ENCODE measurements at places on chromosomes 13 and 19.

DNA sequence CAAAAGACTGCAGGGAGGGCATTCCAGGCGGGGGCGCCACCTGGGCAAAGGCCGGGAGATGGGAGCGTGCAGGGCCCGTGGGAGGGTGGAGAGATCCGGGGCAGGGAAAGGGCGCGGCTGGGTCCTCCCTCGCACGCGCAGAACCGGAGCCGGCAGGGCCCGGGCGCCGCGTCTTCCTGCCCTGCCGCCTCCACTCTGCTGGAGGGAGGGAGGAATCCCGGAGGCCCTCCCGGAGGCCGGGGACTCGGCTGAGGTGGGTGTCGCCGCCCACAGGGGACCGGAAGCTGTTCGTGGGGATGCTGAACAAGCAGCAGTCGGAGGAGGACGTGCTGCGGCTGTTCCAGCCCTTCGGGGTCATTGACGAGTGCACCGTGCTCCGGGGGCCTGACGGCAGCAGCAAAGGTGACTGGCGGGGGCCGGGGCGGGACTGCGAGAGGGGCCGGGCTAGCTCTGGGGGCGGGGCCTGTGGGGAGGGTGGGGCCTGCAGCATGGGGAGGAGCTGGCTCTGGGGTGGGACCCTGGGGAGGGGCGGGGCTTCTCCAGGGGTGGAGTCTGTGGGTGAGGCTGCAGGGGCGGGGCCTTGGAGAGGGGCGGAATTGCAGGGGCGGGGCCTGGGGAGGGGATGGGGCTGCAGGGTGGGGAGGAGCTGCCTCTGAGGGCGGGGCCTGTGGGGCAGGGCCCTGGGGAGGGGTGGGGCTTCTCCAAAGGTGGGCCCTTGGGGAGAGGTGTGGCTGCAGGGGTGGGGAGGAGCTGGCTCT lies 51.3 kb downstream of the CELF5 start:
- peak; percentile 66 for DNase-seq

DNA sequence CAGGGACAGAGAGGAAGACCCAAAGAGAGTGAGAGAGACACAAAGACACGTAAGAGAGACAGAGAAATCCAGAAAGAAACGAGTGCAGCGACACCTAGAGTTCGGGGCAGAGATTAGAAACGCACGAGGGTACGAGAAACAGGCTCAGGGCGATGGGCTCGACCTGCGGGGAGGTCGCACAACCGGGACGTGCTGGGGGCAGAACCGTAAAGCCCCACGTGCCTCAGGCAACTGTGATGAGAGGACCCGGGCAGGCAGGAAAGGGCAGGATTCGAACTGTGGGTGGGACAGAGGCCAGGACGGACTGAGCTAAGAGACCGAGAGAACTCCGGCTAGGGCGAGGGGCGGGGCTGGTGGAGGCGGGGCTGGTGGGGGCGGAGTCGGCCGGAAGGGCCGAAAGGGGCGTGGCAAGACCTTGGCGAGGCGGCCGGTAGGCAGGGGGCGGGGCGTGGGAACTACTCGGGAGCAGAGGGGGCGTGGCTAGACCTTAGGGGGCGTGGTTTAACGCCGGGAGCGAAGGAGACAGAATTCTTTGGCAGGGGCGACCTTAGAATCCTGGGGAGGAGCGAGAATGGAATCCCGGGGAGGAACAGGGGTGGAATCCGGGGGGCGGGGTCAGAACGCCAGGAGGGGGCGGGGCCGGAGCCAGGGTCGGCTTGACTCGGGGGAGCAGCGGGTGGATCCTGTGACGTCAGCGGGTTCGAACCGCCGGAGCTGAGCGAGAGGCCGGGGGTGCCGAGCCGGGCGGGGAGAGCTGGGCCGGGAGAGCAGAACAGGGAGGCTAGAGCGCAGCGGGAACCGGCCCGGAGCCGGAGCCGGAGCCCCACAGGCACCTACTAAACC lies at the start of gene NECTIN2:
Gene NECTIN2, plus strand, starts transcription at position 686 of the 843 bp plus-strand sequence. CDS start 229 bp downstream, outside the sequence.
- DNase-seq: peak; percentile 97

- DNase-seq: no peak
Measured at GRCh38 chr13:107138486-107138885, 570.5 kb upstream of the ARGLU1 start.

GRCh38 chr13:50873467-50873866 lies 30.0 kb upstream of the DLEU7 start:
- DNase-seq: no peak

DNA sequence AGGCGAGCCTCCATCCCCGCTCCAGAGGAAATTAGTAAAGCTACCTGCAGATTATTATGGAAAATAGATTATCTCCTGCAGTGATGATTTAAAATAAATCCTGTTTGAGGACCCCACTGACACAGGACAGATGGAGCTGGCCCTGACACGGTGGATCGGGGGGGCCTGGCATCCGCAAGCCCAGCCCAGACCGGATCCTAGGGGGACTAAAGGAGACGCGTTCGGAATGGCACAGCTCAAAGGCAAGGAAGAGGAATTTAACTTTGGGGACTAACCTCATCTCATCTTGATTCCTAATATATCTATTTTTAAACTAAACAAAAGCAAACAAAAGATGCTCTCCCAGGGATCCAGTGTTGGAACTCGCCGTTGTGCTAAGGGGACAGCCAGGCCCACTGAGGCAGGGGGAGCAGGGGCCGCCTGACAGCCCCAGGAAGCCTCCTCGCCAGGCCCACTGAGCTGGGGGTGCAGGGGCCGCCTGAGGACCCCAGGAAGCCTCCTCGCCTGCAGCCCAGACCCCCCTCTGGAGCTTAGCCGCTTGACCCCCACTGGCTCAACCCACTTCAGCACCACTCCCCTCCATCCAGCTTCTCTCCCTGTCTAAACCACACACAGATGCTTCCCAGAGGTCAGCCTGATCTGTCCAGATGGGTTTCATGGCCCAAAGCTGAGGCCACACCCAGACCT lies 78.6 kb downstream of the SPACA7 start:
- DNase-seq: no peak

DNA sequence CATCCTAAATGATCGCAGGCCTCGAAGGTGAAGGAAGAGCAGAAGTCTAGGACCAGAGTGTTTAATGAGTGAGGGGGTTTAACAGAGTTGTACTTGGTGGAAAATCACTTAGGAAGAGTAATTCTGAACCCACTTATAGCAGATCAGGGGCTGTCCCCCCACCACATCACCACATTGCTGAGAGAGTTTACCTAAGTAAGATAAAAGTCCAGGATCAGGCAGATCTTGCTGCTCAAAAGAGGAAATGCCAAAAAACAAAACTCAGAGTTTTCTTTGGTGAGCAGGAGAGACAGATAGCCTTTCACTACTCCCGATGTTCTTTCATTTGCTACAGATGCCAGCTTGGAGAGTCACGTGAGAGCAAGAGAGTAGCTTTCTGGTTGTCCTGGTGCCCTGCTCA lies 15.4 kb downstream of the ZNF317 start:
- DNase-seq: no peak

GRCh38 chr19:5261156-5261890 lies 79.3 kb downstream of the PTPRS start:
- no peak for DNase-seq

- no peak for DNase-seq
Measured at GRCh38 chr19:3599776-3600187, 6.9 kb downstream of the TBXA2R start.

GRCh38 chr13:99220199-99220935 lies 19.7 kb downstream of the UBAC2 start:
- DNase-seq: no peak

- DNase-seq: no peak
Measured at GRCh38 chr13:59236944-59237343, 926.8 kb downstream of the DIAPH3 start.

DNA sequence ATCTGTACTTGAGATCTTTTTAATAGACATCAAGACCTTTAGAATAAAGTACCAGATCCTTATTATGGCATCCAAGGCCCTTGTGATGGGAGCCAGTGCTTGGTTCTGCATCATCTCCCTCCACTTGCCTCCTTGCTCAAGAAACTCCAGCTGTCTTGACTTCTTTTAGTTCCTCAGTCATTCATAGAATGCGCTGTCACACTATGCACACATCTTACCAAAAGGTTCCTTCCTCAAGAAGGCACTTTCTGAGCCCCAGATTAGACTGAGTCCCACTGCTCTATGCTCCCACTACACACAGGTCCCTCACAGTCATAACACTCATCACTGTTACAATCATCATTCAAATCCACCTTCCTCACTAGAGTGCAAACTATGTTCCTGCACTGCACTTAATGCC lies 57.8 kb upstream of the ITM2B start:
- DNase-seq: no peak

- DNase-seq: no peak
Measured at GRCh38 chr13:50915565-50915964, 6.0 kb downstream of the RNASEH2B start.

DNA sequence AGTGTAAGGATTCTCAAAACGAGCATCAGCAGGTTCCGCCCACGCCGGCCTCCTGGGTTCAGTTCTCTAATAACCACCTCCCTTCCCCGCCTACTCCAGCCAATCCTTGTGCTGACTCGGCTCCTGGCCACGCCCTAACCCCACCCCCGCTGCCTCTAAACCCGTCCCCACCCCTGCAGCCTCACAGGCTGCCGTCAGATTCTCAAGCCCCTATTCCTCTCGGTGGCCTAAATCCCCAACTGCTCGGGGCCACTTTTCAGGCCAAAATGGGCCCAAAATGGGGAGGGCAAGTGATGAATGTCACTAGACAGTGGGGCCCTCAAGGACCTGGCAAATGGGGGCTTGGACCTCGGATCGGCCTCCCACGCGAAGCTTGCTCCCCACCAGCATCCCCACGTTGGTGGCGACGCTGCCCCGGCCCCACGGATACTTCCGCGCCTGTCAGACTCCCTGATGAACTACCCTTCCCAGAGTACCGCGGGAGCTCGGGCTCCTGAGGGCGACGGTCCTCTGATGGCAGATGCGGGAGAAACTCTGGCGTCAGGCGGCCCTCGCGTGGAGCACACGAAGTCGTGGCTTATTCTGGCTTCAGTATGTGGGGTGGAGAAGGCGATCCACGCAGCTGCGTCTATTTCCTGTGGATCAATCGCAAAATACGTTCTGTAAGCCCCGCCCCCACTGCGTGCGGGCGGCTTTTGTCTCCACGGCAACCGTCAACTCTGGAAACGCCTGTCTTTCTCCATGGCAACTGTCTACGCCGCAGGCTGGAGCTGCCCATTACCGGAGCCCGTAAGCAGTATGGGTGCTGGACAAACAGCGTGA lies 24.8 kb downstream of the ZNF473 start:
- DNase-seq: peak; percentile 77

DNA sequence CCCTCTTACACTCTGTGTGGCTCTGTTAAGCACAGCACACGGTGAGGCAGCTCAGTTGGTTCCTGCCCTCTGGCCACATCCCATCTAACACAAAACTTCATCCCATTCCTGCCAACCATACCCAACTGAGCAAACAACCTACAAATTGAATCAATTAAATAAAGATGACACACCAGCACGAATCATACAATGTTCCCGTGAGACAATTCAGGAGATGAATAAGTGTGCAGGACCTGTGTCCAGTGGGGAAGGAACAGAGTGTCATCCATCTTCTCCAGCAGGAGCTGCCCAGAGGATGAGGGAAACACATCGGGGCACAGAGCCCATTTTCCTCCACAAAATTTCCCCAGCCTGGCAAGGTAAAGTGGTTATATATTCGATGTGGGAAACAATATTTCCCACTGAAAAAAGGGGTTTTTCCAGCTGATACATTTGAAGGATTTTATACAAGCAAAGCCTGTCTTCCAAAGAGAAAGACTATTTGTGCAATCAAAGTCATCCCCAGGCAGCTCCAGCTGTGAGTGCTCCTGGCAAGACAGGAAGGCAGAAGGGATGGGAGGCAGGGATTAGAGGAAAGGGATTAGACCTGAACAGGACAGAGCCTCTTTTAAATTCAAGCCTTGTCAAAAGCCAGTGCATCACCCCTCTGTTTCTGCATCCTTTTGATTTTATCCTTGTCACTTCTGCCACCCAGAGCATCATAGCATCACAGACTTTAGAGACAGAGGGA lies 240.2 kb downstream of the LHFPL6 start:
- DNase-seq: no peak

DNA sequence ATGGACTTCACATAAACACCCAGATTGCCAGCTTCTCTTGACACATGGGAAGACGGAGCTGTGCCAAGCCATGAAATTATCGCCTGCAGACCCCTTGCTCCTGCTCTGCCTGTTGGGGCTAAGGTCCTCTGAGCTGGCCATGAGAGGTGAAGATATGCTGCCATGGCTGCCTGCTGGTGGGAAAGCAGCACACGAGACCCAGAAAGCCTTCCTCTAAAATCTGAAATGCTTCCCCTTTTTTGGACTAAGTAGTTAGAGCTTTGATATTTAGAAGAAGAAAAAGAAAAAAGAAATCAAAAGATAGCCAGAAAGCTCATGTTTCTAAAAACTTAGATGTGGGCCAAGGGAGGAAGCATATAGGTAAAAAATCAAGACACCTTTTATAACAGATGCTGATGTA lies 11.2 kb downstream of the WDFY2 start:
- DNase-seq: no peak

DNA sequence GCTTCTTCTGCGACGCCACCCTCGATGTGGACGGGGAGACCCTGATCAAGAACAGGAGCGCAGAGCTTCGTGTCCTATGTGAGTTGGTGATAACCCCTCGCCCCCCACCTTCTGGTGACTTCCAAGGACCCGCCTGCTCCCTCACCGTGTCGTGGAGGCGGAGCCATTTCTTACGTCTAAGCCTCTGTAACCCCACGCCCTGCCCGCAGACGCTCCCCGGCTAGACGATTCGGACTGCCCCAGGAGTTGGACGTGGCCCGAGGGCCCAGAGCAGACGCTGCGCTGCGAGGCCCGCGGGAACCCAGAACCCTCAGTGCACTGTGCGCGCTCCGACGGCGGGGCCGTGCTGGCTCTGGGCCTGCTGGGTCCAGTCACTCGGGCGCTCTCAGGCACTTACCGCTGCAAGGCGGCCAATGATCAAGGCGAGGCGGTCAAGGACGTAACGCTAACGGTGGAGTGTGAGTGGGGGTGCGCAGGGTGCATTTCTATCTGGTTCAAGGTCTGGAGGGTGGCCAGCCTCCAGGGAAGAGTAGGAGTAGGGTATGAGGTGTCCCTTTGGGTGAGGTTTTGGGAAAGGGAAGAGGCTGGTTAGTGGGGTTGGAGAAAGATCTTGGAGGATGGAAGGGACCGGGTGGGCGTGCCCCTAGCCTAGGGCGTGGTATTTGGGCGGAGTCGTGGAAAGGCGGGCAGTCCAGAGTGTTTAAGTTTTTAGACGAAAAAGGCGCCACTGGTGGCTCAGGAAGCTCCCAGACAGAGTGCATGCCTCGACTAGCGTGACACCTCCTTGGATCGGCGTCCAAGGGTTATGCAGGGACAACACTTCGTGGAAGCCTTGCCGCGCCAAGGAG lies 3.3 kb downstream of the ICAM5 start:
- DNase-seq: no peak

DNA sequence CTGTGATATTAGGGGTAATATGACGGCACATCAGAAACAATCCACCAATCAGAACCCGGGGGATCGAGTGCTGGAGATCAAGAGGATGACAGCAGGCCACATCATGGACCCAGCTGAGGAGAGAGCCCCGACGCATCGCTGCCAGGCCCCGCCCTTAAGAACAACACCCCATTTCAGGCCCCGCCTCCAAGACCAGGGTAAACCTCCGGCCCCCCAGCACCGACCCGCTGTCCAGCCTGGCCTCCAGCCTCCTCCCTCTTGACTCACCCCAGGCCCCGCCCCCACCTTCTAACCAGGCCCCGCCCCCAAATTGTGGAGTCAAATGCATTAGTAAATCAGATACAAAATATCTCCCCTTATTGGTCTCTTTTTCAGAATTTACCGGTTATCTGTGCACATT lies 4.7 kb upstream of the ZNF611 start:
- DNase-seq: no peak

- DNase-seq: no peak
Measured at GRCh38 chr19:49749055-49749716, 13.9 kb downstream of the TSKS start.

GRCh38 chr13:97258801-97259200 lies 36.7 kb downstream of the MBNL2 start:
- DNase-seq: peak; percentile 51

- DNase-seq: peak; percentile 82
Measured at GRCh38 chr13:101649488-101650126, 197.1 kb downstream of the ITGBL1 start.
